ENCODE measurements at places on chromosomes 1 and 21. TPM values are rescaled to one million over a fixed set of nuclear protein-coding genes. Genes with fewer than 3 reads are reported as not detected.

The NOS1AP gene
- 6.8 TPM for total RNA-seq

GRCh38 chr21:15870819-15871218 lies 141.0 kb downstream of the USP25 start:
- DNase-seq = no peak

DNA sequence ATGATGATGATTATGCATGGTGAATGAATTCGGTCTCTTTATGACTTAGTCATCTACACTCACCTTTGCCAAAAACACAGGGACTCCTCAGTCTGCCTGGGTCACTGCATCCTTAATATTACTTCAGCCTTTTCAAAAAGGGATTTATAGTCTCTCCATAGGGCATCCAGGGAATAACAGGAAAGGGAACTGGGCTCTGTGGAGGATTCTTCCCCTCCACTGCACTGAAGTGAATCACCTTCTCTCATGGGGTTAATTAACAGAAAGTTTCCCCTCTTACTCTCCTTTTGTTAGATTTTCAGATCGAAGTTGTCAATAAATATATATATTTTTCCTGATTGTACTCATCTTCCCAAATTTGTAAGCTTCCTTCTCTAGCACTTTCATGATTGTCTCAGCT lies at the start of gene OR6K3:
TSS of gene OR6K3 (minus strand) at position 101 of the 400 bp plus-strand sequence. CDS start 2,605 bp downstream, outside the sequence.
- no peak for DNase-seq

The MAP1LC3C gene
- 3.7 TPM for total RNA-seq

DNA sequence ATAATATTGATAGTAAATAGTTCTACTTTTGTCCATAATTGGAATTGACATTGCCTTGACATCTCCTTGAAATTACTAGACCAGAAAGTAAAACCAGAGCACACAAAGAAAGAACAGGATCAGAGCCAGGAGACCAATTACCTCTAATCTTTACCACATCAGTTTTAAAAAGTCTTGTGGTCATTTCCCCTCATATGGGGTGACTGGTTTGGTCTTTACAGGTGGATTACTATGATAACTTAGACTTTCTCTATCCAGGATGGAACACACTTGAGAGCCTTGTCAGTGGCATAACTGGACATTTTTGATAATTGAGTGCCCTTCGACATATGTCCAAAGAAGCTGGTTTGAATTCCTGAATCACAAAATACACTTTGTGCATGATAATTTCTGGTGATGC lies 1148.1 kb upstream of the NCAM2 start:
- no peak for DNase-seq

DNA sequence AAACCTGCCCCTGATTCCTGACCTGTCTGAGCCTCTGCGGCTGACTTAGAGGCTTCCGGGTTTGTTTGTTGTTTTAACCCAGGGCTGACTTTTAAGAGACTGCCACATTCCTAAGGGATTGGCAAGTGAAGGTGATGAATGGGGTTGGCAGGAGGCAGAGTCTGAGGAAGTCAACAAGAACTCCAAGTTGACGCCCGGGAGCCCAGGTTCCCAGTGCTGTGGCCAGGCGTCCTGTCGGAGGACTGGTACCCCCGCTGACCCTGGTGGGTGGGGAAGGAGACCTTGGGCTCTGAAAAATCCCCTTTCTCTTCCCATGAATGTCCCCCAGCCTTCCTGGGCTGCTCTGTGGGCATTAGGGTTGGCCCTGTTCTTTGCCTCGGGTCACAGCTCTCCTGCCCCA lies 19.7 kb upstream of the EPS8L3 start:
- no peak for DNase-seq

GRCh38 chr1:234337233-234337632 lies 36.0 kb upstream of the COA6 start:
- DNase-seq = no peak

GRCh38 chr21:44632067-44632466 lies 5.1 kb upstream of the KRTAP10-10 start:
- DNase-seq = no peak

The ADAM15 gene
- total RNA-seq = 29.9 TPM

- no peak for DNase-seq
These were observed 621.9 kb downstream of the LRRIQ3 start for GRCh38 chr1:73576083-73576482.

Data from spinal cord (tissue), 10 donors.